ENCODE measurements at places on chromosomes 1 and 21.

DNA sequence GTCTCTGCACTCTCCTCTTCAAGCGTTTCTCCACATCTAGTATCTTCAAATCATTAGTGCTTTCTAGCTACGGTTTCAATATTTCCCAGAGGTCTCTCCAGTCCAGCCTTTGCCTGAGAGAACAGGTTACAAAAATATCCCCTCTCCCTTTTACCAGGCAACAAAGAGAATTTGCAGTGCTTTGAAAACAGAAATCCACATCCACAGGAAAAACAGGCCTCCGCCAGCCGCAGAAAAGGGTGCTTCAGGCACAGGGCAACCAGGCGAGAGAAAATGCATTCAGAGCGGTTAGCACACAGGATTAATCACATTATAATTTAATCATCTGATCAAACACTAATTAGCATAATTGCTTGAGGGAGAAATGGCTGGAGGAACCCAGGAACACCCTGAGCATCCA is 13.8 kb downstream of the DSCAM start:
- no peak for DNase-seq

GRCh38 chr1:36367066-36367465 is 18.7 kb downstream of the STK40 start:
- DNase-seq: no peak

DNA sequence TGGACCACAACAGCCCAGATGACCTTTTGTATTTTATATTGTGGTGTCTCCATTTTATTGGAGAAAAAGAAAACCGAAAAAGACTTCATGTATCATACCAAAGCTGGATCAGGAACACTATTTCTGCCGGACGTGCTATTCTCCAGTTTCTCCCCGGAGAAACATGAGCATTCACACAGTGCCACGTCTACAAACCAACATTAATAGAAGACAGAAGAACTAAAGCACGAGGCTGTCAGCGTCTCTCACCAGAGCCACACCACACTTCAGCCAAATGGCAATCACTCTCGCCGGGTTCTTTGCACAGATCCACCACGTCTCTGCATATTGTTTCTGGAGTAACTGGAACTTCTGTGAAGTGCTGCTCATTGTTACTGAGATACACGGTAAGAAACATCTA is 24.8 kb downstream of the TP53BP2 start:
- DNase-seq: no peak

- DNase-seq: no peak
These were observed 96.4 kb downstream of the SYF2 start for GRCh38 chr1:25135909-25136308.

GRCh38 chr1:244074559-244075171 is 23.6 kb downstream of the ZBTB18 start:
- DNase-seq: no peak

GRCh38 chr1:180181048-180181447 is 26.4 kb downstream of the QSOX1 start:
- DNase-seq: peak; percentile 65

GRCh38 chr1:4734791-4735190 is 80.4 kb downstream of the AJAP1 start:
- DNase-seq: no peak

GRCh38 chr1:5111581-5111980 is 457.2 kb downstream of the AJAP1 start:
- DNase-seq: no peak

DNA sequence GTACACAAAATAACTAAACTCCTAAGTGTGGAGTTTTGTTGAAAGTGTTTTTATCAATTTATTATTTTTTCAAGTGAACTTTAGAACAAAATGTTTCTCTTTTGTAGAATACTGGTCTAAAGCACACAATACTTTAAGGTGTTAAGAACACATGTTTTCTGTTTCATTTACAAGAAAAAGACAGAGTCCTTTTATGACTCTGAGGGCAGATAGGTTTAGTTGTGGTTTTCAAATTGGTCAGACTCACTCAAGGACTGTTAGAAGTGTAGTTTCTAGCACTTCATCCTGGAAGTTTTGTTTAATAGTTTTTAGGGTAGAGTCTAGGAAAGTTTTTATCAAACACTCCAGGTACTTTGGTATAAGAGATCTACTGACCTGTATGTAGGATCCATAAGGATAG is 376.5 kb downstream of the LRRIQ3 start:
- no peak for DNase-seq

- no peak for DNase-seq
These were observed 8.8 kb upstream of the THEMIS2 start for GRCh38 chr1:27863538-27863915.

GRCh38 chr21:16088056-16088455 is 358.3 kb downstream of the USP25 start:
- DNase-seq: no peak

GRCh38 chr1:43932786-43933385 is 715 bp upstream of the ARTN start:
- no peak for DNase-seq

- peak; percentile 17 for DNase-seq
These were observed 642.8 kb downstream of the KCNT2 start for GRCh38 chr1:195965475-195965874.

- DNase-seq: no peak
These were observed 196.3 kb upstream of the FOXD3 start for GRCh38 chr1:63126104-63126503.

- no peak for DNase-seq
These were observed 58.9 kb downstream of the RHOU start for GRCh38 chr1:228794173-228794572.

- DNase-seq: no peak
These were observed 320.3 kb upstream of the PLXNA2 start for GRCh38 chr1:208564466-208564865.

- DNase-seq: no peak
These were observed 46.1 kb downstream of the USP48 start for GRCh38 chr1:21736876-21737275.

DNA sequence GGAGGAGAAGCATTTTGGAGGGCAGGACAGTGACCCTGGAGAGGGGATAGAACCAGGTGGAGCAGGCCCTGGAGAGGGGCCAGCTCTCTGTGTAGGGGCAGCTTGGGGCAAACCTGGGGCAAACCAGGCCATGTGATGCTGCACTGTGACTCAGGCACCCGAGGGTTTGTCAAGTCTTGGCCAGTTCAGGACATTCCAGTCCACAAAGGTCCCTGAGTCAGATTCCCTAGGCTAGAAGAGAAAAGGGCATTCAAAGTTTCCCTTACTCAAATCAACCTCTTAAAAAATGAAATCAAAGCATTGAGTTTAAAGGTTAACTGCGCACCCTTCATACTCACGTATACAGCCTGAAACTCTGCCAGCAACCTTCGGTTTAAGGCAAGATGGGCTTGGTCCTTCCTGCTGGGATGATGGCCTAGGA is 25.2 kb upstream of the PLA2G2C start:
- DNase-seq: no peak

DNA sequence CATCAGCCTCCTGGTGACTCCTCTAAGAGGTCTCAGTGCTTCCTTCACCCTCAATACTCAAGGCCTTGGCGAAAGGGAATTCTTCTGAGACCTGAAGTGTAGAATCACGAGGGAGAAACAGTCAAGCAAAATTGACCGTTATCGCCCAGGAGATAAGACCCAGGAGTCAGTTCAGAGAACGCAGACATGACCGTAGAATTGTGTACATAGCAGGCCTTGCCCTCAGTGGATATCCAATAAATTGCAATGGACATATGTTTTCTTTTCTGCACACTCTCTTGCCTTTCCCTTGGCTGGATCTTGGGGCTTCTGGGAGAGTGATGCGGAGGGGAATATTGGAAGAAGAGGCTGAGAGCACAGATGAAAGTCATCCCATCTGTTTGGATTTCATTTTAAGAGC is 15.7 kb upstream of the ETS2 start:
- no peak for DNase-seq

- DNase-seq: no peak
These were observed 272.6 kb downstream of the S1PR1 start for GRCh38 chr1:101509370-101509769.

GRCh38 chr1:67201891-67202290 is 35.6 kb downstream of the IL23R start:
- DNase-seq: no peak

DNA sequence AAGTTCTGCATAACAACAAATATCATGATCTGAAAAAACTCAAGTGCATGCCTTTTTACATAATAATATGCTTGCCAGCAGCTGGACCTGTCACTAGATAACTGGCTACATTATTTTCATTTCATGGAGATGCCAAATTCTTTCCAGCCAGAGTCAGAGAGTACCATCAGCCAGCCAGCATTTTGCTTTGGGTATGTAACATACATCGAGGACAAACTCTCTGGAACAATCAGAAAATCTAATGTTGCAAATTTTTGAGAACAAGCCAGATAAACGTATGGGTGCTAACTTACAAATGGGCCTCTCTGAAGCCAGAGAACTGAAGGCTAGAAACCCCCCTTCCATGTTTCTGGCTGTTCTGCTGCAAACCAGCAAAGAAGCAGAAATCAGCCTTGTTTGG is 76.3 kb upstream of the BACE2 start:
- no peak for DNase-seq

GRCh38 chr1:238468068-238468467 is 577.3 kb upstream of the ZP4 start:
- no peak for DNase-seq

GRCh38 chr1:84506729-84507453 is 510 bp upstream of the GNG5 start:
- no peak for DNase-seq

- no peak for DNase-seq
These were observed 86.5 kb upstream of the IFFO2 start for GRCh38 chr1:19042675-19043578.

GRCh38 chr1:30409476-30410152 is 313.8 kb downstream of the MATN1 start:
- no peak for DNase-seq

DNA sequence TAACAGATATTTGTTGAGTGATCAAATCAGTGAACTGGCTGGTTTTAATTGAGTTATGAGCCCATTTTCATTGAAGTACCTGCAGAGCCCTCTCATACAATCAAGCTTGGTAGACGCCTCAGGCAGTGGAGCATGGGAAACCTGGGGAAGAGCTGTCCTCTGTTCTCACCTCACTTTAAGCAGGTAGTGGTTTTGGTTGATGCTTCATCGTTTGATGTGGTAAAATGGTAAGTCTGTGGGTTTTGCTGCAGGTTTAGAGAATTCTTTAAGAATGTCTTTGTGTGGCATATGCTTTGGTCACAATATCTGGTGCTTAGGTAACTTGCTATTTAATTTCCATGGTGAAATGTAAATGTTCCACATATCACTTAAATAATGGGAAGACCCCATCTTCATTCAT is 10.0 kb downstream of the LAMC1 start:
- DNase-seq: no peak

DNA sequence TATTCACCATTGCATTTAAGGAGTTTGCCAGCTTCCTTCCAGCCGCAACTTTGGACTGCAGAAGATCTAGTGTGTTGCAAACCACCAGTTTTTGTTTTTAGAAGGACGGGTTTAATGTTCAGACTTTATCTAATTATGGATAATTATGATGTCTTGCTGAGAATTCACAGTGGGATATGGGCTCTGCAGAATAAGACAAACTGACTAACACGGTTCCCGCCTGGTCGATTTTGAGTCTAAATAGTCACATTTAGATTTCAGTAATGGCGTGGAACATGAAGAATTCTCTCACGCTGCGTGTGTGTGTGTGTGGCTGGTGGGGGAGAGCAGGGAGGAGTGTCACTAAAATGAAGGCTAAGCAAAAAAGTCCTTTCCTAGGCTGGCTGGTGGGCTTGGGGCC is 48.5 kb upstream of the DMRTB1 start:
- DNase-seq: no peak

GRCh38 chr1:12539705-12540579 is 78.1 kb downstream of the DHRS3 start:
- peak; percentile 35 for DNase-seq

DNA sequence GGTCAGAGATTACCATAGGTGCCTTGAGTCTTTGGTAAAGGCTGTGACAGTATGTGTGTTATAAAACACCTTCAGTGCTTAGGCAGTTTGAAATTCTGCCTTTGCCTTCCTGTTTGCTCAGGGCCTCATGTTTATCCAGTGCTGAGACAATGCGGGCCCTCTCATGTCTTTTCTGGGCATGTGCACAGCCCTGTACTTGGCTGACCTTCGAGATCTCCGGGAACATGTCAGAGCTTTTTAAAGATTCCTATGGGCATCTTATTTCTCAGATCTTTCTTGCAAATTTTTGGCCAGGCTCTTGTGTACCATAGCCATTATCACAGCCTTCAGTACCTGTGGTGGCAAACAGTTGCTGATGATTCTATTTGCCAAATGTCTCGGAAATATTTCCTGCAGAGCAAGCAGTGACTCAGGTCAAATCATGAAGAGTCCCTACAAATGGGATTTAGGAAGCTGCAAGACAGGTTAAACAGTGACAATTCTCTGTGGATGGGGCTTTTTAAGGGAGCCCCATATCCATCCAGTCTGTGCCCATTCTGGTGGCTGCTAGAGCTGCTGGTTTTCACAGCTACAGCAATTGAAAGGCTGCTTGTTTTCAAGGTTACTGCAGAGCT is 42.1 kb downstream of the HOOK1 start:
- no peak for DNase-seq

- no peak for DNase-seq
These were observed 36.5 kb downstream of the ZMYND12 start for GRCh38 chr1:42419126-42419821.

DNA sequence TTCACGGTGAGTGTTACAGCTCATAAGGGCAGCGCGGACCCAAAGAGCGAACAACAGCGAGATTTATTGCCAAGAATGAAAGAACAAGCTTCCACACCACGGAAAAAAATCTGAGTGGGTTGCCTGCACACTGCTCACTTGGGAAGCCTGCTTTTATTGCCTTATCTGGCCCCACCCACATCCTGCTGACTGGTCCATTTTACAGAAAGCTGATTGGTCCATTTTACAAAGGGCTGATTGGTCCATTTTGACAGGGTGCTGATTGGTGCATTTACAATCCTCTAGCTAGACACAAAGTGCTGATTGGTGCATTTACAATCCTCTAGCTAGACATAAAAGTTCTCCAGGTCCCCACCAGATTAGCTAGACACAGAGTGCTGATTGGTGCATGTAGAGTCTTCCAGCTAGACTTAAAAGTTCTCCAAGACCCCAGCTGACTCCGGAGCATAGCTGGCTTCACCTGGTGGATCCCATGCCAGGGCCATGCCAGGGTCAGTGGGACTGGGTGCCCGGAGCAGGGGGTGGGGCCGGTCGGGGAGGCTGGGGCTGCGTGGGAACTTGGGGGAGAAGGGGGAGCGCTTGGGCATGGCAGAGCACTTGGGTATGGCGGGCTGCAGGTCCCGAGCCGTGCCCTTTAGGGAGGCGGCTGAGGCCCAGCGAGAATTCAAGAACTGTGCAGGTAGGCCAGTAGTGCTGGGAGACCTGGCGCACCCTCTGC is 75.4 kb upstream of the ATP1A1 start:
- DNase-seq: no peak

DNA sequence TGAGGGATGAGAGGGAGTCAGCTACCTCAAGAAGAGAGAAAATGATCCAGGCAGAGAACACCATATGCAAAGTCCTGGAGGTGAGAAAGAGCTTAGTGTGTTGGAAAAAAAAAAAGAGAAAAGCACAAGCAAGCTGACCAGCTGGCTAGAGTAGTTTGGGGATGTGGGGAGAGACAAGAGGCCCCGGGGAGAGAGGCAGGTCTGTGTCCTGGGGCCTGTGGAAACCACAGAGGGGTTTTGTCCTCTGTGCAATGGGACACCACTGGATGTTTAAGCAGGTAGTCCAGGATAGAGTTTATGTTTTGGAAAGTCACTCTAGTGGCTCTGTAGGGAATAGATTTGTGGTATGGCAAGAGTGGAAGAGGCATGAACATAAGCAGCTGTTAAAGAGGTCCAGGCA is 14.4 kb upstream of the CHI3L1 start:
- no peak for DNase-seq

Data from K562 (cell line).